MG63 (cell line): ENCODE measurements at places on chromosomes 7 and 10. TPM values are rescaled to one million over a fixed set of nuclear protein-coding genes. Genes with fewer than 3 reads are reported as not detected.

- DNase-seq = no peak
Measured at GRCh38 chr7:113873554-113874151, 45.2 kb downstream of the PPP1R3A start.

- DNase-seq = no peak
Measured at GRCh38 chr10:131729938-131730660, 170.7 kb upstream of the PPP2R2D start.

DNA sequence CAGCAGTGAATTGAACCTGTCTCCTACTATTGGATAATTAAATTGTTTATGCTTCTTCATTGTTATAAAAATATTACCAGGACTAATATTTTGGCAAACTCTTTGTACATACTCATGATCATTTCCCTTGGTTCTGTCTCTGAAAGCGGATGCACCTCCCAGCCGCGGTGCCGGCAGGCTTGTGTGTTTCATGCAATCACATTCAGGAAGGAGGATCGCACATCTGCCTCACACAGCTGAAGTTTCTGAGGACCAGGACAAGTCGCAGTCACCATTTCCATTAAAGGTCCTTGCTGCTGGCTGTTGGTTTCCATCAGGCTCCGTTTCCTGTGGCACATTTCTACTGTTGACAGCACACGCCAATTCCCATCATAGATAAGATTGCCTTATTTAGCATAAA, 117.8 kb upstream of the SHH start:
- DNase-seq = no peak

Gene GLCCI1
- total RNA-seq = 0.76 and 2.9 TPM in 2 replicates

Gene PILRB
- total RNA-seq = 6.2 and 7.2 TPM in 2 replicates

DNA sequence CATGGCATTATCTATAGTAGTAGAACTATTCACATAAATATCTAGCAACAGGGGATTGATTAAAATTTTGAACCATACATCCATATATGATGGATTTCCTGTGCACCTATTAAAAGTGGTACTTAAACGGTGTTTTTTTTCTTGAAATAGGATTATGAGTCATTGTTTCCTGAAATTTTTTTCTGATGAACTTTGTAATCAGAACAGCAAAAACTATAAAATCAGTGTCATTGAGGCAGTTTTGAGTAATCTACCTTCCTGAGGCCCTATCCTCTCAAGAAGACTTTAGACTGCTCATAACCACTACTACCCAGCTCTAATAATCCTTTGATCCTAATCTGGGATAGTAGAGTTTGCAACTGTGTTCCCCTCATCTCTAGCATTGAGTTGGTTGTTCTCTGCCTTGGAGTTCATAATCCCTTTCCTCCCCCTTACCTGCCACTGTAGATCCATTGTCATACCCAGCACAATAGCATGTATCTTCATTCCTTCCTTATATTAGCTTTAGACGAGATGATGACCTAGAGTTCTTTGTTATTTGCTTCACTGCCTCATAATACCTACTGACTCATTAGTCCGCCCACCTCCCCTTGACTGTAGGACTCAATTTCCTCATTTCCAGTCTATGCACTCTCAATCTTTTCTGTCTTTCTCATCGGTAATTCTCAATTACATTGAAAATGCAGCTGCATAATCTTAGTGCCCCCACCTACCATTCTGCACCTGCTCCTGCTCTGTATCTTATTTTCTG, 133.4 kb downstream of the LRRC4 start:
- DNase-seq = no peak
